ENCODE measurements at places on chromosomes 6 and 20. TPM values are rescaled to one million over a fixed set of nuclear protein-coding genes. Genes with fewer than 3 reads are reported as not detected.

GRCh38 chr6:56517155-56517745, 125.4 kb downstream of the DST start:
- DNase-seq = no peak
- peaks cover 28% of the 10 kb centered on the region for H3K4me1 ChIP-seq
- peak overlapping the region; percentile 42 for H3K27ac ChIP-seq
- H3K4me3 ChIP-seq = no peak overlapping the region
- no peaks in the 10 kb centered on the region for H3K36me3 ChIP-seq
- no peaks in the 10 kb centered on the region for H3K27me3 ChIP-seq

The MRPL2 gene
- polyA plus RNA-seq = 81.8 TPM

GRCh38 chr6:139625081-139625939, 250.9 kb upstream of the CITED2 start:
- DNase-seq = no peak
- H3K27me3 ChIP-seq = no peaks in the 10 kb centered on the region
- H3K27ac ChIP-seq = no peak overlapping the region
- H3K36me3 ChIP-seq = no peaks in the 10 kb centered on the region
- H3K4me1 ChIP-seq = no peaks in the 10 kb centered on the region

GRCh38 chr6:31004794-31005193, 5.5 kb upstream of the MUC22 start:
- H3K4me1 ChIP-seq = peaks cover 5% of the 10 kb centered on the region
- no peaks in the 10 kb centered on the region for H3K36me3 ChIP-seq
- no peak overlapping the region for H3K4me3 ChIP-seq
- H3K27ac ChIP-seq = no peak overlapping the region
- no peaks in the 10 kb centered on the region for H3K27me3 ChIP-seq

The NAPB gene
- 7.3 TPM for polyA plus RNA-seq

Data from hepatocyte (in vitro differentiated cells).